ENCODE measurements at places on chromosomes 5 and 9. TPM values are rescaled to one million over a fixed set of nuclear protein-coding genes. Genes with fewer than 3 reads are reported as not detected.

Gene SNX24
- polyA plus RNA-seq: 1.2 TPM

Gene GABRB2
- polyA plus RNA-seq: 0.47 TPM

Gene EIF4E1B
- polyA plus RNA-seq: not detected

Gene PDZD2
- 0.39 TPM for polyA plus RNA-seq

Gene LHX6
- polyA plus RNA-seq: not detected

Gene MYORG
- 0.13 TPM for polyA plus RNA-seq

Gene ADGRV1
- polyA plus RNA-seq: 0.32 TPM

Gene CCNO
- polyA plus RNA-seq: not detected

Gene SLC4A9
- not detected for polyA plus RNA-seq

Gene CD180
- 1.4 TPM for polyA plus RNA-seq

Gene ARL14EPL
- not detected for polyA plus RNA-seq

Gene SLCO6A1
- polyA plus RNA-seq: not detected

Gene SUSD1
- polyA plus RNA-seq: 4.4 TPM

Gene WWC1
- polyA plus RNA-seq: 0.74 TPM

Gene CCNI2
- 4.2 TPM for polyA plus RNA-seq

Gene PSMB7
- polyA plus RNA-seq: 303 TPM

Gene CBY3
- 0.61 TPM for polyA plus RNA-seq

Gene GRIA1
- not detected for polyA plus RNA-seq

Gene PCDHB13
- not detected for polyA plus RNA-seq

Gene MCTP1
- 17.0 TPM for polyA plus RNA-seq

Gene MARCOL
- polyA plus RNA-seq: not detected

Gene IPO11
- polyA plus RNA-seq: 48.9 TPM

Gene FOXD4
- polyA plus RNA-seq: 0.15 TPM

Gene THOC3
- polyA plus RNA-seq: 131 TPM

Gene FAM221B
- polyA plus RNA-seq: not detected

Gene HAPLN1
- not detected for polyA plus RNA-seq

Gene ERGIC1
- 25.2 TPM for polyA plus RNA-seq

Gene CXCL14
- not detected for polyA plus RNA-seq

Gene MYMK
- not detected for polyA plus RNA-seq

Gene FOXD4L3
- polyA plus RNA-seq: not detected

Gene NIPAL4
- 12.8 TPM for polyA plus RNA-seq

Gene SLC28A3
- polyA plus RNA-seq: 0.05 TPM

Gene PHF24
- not detected for polyA plus RNA-seq

Gene OTP
- polyA plus RNA-seq: 8.8 TPM

Gene C5orf58
- polyA plus RNA-seq: not detected

Gene GCNT4
- not detected for polyA plus RNA-seq

All from GM12878 (cell line).